ENCODE measurements at places on chromosomes 3 and 15.

DNA sequence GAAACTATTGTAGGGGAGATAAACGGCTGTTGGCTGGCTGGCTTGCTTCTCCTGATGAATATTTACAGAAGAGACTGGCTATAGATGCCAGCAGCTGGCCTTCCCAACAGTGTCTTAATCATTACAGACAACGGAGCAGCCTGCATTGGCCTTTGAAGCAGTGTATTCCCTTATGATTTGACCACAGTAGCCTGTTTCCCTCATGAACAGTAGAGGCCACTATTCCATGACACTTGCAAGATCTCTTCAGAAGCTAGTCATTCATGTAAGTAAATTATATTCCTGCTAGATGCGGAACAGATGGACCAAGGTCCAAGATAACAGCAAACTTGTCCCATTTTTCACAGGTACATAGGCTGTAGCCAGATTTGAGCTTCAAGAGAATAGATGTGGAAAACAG is 47.3 kb downstream of the TMCO5A start:
- DNase-seq, result peak; percentile 54

- DNase-seq, result peak; percentile 2
These were observed 417 bp downstream of the HACD2 start for GRCh38 chr3:123584284-123584987.

DNA sequence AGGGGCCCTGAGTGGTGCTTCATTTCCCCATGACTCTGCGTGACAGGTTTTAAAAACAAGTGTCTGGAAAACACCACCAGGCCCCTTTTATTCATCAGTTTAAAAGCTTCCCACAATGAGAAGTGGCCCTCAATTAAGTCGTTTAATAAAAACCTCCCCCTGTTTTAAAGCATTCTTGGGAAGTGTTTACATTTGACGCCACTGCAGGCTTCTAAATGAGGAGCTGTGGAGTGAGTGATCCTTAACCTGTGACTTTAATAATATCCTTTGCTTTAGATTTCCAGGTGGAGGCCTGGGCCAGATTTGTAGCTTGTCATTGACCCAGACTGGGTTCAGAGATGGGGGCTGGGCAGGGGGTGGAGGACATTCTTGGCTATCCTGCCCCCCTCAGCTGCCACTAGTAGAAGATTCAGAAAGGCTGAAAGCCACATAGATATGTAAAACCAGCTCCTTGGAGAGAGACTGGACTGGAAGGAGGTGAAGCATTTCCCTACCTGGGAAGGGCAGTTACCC is 11.3 kb downstream of the CGNL1 start:
- no peak for DNase-seq

DNA sequence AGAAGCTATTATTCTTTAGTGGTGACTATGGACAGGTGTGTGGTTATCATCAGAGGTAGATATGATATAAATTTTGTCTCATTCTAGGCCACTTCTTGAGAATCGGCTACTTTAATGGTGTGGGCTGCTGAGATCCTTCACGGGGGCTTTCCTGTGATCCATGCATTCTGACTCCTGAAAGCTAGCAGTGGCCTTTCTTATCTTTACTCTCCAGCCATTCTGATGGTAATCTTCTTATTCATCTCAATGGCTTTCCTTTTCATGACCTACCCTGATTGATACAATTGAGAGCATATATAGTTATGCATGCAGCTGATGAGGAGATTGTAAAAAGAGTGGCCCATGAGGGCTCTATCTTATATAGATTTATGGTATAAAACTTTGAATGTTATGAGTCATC is 78.3 kb upstream of the ZPLD1 start:
- no peak for DNase-seq

- peak; percentile 92 for DNase-seq
These were observed 47.7 kb upstream of the INSYN1 start for GRCh38 chr15:73800662-73801345.

DNA sequence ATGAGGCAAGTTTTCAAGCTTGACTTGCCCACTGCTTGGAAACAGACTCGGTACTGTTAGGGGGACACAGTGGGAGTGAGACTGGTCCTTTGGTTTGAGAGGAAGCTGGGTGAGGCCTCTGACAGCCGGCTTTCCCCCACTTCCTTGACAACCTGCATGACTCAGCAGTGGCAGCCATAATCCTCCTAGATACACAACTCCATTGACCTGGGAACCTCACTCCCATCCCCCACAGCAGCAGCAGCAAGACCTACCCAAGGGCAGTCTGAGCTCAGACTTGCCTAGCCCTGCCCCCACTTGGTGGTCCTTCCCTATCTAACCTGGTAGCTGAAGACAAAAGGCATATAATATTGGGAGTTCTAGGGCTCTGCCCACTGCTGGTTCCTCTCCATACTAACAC is 1043.5 kb upstream of the ALCAM start:
- no peak for DNase-seq

GRCh38 chr3:197169028-197169427 is 129.4 kb downstream of the DLG1 start:
- no peak for DNase-seq

- no peak for DNase-seq
These were observed 33.6 kb upstream of the TMEM45A start for GRCh38 chr3:100458814-100459213.

DNA sequence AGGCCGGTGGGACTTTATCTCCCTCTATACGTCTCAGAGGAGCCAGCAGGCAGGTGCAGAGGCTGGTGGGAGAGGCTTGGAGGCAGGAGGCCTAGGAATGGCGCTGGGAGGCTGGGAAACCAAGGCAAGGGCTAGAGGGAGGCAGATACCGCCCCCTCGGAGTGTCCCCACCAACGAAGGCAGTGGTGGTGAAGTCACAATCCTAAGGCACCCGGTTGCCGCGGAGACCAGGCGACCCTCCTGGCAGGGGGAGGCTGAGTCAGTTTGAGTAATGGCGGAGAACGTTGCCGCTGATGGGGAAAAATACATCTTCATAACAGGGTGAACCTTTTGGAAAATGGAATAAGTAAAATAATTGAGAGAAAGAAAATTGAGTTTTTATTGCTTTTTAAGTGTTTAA is 29.9 kb upstream of the CACNA2D2 start:
- no peak for DNase-seq

DNA sequence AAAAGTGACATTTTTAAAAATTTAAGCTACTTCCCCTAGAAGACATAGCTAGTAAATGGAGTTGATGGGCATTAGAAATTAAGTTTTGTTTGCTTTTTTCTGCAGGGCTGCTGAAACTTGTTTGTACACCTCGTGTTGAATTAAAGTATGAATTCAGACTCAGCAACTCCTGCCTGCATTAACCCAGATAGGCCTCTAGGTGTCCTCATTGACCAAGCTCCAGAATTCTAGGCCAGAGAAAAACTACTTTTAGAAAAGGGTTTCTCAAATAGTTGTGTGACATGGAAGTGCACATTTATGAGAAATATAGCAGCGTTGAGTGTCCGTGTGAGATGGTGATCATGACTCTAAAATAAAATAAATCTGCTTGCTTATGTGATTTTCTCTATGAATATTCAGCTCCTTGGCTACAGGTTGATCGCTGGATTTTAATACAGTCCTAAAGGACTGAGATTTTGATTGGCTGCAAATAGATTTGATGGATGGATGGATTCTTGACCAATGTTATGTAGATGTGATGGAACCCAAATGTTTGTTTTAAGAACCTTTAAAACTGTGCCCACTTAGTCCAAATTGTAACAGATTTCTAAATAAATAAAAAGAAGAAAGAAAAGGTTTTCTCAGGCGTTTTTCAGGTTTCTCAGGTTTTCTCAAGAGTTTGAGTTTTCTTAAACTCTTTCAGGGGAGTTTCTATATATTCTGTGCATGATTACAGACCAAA is 39.4 kb upstream of the LMOD3 start:
- peak; percentile 52 for DNase-seq

DNA sequence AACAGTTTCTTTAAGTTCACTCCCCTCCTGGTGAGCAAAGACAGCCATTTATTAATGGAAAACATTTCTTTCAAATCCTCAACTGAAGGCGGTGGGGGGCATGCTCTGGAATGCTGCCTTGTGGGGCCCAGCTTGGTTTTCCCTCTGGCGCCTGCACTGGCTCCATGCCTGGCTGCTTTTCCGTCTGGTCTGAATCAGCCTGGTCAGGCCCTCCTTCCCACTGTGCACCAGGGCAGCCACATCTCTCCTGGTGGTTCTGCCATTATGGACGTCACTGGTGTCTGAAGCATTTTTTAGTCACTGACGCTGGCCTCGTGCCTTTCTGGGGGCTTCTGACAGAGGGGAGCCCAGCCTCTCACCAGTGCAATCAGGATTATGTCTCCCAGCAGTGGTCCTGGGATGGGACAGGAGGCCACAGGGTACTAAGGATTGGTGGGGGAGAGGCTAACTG is 57.6 kb upstream of the APEH start:
- DNase-seq, result peak; percentile 94

- no peak for DNase-seq
These were observed 120.7 kb upstream of the WNT7A start for GRCh38 chr3:14000556-14000955.

GRCh38 chr3:115685097-115685496 is 61.8 kb downstream of the GAP43 start:
- DNase-seq, result no peak

- no peak for DNase-seq
These were observed 1010.3 kb downstream of the NAALADL2 start for GRCh38 chr3:175869404-175869803.

DNA sequence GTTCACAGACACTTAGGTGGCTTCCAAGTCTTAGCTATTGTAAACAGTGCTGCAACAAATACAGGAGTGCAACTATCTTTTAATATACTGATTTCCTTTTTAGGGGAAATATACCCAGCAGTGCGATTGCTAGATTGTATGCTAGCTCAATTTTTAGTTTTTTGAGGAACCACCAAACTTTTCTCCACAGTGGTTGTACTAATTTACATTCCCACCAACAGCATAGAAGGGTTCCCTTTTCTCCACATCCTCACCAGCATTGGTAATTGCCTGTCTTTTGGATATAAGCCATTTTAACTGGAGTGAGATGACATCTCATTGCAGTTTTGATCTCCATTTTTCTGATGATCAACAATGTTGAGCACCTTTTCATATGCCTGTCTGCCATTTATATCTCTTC is 58.9 kb downstream of the ZNF148 start:
- DNase-seq, result no peak

- DNase-seq, result no peak
These were observed 1.2 kb upstream of the WDR6 start for GRCh38 chr3:49005998-49006397.

DNA sequence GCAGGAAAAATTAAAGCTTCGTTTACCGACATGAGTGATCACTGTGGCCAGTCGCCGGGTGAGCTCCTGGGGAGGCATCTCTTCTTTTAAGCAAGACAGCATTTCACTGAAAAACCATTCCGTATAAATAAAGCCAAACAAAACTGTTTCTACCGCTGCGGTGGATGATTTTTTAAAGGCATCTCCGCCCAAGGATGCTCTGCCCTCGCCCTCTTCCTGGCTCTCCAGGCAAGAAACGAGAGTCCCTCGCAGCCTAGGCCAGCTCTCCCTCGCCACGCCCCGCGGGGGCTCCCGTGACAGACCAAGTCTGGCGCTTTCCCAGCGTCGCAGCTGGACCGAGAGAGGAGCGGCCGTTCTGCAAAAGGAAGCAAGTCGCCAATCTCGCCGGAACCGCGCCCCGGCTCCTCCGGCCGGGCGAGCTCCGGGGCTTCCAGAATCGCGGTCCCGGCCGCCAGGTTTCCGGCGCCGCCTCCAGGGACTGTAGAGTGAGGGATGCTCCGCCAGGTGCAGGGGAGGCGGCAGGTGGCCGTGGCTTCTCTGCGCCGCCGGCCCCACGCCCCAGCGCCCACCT is 458 bp downstream of the MCF2L2 start:
- DNase-seq, result peak; percentile 33

GRCh38 chr3:141457624-141458236 is 29.1 kb upstream of the RASA2 start:
- DNase-seq, result peak; percentile 42

- DNase-seq, result no peak
These were observed 311.5 kb downstream of the SV2B start for GRCh38 chr15:91411586-91411985.

DNA sequence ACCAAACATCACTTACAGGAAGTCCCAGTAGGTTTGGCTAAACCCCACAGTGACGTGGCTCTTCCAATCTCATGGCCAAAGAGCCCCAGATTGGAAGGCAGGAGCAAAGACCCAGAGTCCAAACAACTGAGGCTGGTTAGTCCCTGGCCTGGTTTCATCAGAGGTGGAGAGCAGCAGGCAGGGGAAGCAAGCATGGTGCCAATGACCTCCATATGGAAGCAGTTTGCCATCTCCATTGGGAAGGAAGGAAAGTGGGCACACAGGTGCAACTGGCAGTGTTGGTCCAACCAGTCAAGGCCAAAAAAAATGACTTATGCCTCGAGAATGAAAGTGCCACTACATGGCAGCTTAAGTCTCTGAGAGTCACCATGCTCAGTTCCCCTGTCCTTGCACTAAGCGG is 175.9 kb downstream of the NTRK3 start:
- DNase-seq, result no peak

- DNase-seq, result no peak
These were observed 19.0 kb downstream of the NUP210 start for GRCh38 chr3:13401149-13401548.

DNA sequence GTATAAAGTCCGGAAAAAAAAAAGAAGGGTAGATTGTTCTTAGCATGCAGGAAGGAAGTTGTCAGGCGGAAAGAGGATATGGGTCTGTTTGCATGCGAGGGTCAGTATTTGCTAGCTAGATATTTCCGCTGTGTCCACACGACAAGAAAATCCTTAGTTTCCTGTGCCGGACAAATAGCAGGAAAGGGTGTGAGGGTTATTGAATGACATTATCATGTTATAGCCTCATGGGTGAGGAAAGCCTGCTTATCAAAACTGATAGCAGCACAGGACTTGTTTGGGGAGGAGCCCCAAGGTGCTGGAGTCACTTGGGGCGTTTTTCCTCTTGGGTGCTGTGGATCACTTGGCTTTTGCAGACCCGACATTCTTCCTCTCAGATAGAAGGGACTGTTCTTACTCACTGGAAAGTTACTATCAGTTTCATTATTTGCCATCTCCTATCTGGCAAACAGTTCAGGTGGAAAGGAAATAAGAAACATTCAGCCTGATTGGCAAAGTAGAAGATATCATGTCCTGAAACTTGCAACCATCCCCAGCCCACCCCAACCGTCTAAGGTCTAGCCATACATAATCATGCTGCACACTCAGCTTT is 127.2 kb upstream of the DPH6 start:
- DNase-seq, result no peak

DNA sequence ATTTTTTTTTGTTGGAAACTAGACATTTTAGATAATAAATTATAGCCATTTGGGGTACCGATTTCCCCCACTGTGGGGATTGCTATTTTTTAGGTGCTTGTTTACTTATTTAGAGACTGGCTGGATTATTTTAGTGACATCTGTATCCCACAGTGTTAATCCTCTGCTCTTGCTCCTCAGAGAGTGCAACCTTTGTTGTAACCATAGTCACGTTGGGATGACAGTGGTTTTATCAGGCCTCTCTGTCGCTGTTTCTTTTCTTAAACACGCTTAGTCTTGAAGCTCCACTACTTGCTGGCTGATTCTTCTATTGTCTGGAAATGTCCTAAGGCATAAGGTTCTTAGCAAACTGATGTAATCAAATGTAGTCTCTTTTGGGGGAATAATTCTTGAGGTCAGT is 451.6 kb upstream of the SEMA6D start:
- peak; percentile 19 for DNase-seq
